Fibroblast of skin of scalp (primary cell): ENCODE measurements at places on chromosomes 16 and 17.

DNA sequence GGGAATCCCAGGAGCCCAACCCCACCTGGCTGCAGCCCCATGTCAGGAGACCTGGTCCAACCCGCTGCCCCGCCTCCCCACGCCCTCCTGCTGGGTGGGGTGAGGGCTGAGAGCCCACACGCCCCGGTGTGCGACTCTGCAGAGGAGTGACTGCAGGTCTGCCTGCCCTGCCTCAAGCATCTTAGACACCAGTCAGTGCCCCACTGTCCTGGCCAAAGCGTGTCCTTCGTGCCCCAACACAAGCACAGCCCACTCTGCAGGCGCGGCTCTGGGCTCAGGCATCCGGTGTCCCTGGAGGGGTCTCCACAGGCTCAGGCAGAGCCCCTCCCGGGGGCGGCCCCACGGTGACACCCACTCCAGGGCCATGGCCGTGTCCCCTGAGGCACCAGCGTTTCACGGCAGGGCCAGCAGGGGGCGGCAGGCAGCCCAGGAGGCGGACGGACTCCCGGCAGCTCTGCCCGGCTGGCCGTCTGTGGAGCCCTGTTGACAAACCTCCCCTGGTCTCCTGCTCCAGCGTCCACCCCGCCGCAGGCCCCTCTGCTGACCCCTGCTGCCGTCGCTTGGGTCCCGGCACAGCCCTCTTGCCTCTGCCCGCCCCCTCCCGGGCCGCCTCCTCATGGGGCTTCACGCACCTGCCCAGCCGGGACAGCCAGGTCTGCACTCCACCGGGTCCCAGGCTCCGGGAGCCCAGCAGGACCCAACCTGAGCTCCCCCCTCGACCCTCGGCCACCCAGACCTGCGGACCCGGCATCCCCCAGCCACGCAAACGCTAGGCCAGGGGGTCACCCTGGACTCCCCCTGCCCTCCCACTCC lies 8.6 kb upstream of the UBE2I start:
- DNase-seq: peak; percentile 36

DNA sequence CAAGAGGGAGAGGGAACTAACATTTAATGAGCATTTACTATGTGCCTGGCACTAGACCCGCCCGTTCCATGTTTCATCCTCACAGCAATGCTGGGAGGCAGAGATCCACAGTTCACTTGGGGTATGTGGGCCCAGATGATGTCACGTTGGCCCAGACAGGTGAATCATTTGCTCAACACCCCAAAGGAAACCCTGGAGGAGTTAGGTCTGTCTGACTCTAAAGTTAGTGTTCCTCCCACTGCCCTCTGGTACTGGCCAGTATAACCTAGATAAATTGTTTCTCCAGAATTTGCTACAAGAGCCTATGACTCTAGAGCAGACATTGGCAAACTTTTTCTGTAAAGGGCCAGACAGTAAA lies 164.6 kb downstream of the VPS53 start:
- DNase-seq: no peak

- DNase-seq: no peak
These were observed 10.9 kb upstream of the STAT3 start for GRCh38 chr17:42399121-42399520.

GRCh38 chr17:66353937-66354401 lies 51.6 kb downstream of the PRKCA start:
- DNase-seq: peak; percentile 78

DNA sequence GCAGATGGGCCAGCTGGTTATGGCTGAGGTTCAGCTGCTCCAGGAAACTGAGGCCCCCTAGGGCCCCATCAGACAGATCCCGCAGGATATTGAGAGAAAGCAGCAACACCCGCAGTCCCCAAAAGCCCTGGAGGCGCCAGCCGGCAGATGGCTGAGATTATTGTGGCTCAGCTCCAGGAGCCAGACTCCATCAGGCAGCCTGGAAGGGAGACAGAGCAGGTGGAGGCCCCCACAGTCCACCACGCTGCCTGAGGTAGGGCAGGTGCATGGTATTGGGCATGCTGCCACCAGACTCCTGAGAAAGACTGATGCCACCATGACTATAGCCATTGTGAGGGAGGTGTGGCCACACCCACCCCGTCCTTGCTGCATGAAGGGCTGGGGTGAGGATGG lies 9.5 kb upstream of the TMEM101 start:
- no peak for DNase-seq

DNA sequence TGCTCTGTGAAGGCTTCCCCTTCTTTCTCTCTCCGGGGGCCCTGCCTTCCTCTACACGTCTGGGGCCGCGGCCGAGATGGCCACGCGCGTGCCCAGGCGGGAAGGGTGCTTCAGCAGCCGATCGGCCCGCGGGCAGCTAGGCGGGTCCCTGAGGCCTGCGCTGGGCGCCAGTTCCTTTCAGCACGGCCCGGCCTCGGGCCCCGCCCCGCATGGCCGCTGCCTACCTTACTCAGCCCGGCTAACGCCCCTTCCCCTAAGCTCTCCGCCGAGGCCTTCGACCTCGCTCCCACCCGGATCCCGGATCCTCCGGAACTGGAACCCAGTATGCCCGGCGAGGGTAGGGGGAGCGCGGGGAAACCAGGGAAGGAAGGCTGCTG lies 335 bp downstream of the TMEM11 start:
- no peak for DNase-seq

GRCh38 chr16:57647136-57647875 lies 18.9 kb downstream of the ADGRG1 start:
- DNase-seq: no peak

GRCh38 chr17:4998027-4998731 lies 429 bp downstream of the KIF1C start:
- no peak for DNase-seq

GRCh38 chr16:53714205-53715022 lies 10.5 kb downstream of the FTO start:
- DNase-seq: peak; percentile 45

- no peak for DNase-seq
These were observed 43.9 kb downstream of the AATF start for GRCh38 chr17:36992701-36993100.

- DNase-seq: no peak
These were observed 321.4 kb upstream of the TNRC6C start for GRCh38 chr17:77636835-77637817.

DNA sequence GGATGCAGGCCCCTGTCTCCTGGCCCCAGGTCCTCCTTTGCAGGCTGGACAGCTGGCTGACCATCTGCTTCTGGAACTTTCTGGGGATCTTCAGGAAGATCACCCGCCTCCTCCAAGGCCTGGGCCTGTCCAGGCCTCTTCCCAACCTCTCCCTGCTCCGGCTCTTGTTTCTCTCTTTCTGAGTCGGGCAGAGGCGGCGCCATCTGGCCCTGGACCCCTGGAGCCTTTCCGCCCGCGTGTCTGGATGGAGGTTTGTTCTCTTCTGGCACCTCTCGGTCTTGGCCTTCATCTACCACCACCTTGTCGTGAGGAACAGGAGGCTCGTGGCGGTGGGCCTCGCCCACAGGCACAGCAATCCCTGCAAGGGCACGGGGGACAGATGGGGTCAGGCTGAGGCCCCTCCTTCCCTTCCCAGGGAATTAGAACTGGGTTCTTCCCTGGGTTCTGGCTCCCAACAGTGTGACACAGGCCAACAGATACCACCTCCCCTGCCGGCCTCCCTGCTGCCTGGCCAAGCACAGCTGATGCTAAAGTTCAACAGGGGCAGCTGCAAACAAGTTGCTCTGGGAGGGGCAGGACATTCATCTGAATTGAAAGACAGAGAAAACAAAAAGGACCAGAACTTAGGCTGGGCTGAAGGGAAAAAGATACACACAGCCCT lies 13.3 kb downstream of the NDUFAF8 start:
- no peak for DNase-seq

DNA sequence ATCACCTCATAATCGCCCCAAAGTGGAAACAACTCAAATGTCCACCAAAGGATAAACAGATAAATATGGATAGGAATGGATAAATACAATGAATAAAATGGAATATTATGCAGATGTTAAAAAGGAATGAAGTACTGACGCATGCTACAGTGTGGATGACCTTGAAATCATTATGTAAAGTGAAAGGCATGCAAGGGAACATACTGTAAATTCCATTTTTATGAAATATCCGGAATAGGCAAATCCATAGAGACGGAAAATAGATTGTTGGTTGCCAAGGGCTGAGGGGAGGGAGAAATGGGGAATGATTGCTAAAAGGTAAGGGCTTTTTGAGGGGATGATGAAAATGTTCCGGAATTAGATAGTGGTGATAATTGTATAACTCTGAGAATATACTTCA lies 36.0 kb downstream of the STAT5B start:
- peak; percentile 22 for DNase-seq

DNA sequence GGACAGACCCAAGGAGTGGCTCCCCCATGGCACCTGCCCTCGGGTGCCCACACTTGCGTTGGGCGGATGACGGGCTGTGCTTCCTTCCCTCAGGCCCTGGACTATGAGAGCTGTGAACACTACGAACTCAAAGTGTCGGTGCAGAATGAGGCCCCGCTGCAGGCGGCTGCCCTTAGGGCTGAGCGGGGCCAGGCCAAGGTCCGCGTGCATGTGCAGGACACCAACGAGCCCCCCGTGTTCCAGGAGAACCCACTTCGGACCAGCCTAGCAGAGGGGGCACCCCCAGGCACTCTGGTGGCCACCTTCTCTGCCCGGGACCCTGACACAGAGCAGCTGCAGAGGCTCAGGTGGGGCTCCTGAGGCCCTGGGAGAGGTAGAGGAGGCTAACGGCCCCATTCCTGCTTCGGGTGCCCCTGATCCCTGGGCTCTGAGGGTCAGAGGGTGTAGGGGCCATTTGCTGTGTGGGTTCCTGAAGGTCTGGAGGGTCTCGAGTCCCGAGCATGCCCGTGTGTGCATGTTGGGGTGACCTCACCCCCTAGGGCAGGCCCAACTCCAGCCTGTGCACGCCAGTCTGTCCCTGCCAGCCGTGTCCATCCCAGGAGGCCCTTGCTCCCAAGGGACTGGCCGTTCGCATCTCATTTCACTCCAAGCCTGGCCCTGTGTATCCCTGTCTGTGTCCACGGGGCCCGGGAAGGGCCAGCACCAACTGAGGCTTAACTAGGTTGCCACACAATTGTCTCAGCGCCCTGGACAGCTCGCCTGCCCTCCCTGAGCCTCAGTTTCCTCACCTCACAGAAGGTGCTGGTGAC lies 10.0 kb downstream of the SLC22A31 start:
- no peak for DNase-seq

DNA sequence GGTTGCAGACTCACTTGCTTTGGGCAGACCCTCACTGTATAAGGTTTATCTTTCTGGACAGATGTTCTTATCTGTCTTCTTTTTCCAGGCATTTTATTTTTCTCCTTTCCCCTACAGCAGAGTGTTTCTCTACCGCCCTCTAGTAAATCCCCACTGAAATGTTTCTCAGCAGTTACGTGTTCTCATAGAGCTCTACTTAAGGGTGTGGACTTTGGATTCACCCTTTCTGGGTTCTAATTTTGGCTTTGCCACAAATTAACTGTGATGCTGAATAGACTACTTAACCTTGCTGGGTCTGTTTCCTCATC lies 2.0 kb downstream of the ADAT1 start:
- DNase-seq: peak; percentile 26

- no peak for DNase-seq
These were observed 59.2 kb downstream of the TEX14 start for GRCh38 chr17:58632324-58633314.

DNA sequence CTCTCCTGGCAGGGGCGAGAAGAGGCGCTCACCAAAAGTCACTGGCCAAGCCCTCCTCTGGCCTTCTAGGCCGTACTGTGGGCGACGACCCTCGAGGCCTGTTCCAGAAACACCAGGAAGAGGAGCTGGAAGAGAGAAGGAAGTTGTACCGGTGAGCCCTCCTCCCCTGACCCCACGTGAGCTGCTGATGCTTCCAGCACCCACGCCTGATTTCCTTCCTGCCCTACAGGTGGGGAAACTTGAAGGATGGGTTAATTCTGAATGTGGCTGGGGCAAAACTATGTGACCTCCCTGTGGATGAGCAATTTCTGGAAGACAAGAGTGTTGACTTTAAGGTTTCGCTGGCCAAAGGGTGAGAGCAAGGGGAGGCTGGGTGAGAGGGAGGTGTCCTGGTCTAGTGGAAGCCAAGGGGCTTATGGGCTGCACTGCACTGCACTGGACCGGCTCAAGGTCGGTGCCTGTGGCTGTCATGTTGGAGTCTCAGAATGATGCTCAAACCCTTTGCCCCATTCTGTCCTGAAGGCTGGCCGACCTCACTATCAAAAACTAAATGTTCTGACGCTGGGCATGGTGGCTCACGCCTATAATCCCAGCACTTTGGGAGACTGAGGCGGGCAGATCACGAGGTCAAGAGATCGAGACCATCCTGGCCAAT lies 6.2 kb downstream of the C17orf100 start:
- DNase-seq: no peak

- DNase-seq: peak; percentile 87
These were observed at the start of gene CD68 for GRCh38 chr17:7579001-7579833. CD68 (plus strand) TSS chr17:7579638; CDS start chr17:7579678, 40 bp downstream.

DNA sequence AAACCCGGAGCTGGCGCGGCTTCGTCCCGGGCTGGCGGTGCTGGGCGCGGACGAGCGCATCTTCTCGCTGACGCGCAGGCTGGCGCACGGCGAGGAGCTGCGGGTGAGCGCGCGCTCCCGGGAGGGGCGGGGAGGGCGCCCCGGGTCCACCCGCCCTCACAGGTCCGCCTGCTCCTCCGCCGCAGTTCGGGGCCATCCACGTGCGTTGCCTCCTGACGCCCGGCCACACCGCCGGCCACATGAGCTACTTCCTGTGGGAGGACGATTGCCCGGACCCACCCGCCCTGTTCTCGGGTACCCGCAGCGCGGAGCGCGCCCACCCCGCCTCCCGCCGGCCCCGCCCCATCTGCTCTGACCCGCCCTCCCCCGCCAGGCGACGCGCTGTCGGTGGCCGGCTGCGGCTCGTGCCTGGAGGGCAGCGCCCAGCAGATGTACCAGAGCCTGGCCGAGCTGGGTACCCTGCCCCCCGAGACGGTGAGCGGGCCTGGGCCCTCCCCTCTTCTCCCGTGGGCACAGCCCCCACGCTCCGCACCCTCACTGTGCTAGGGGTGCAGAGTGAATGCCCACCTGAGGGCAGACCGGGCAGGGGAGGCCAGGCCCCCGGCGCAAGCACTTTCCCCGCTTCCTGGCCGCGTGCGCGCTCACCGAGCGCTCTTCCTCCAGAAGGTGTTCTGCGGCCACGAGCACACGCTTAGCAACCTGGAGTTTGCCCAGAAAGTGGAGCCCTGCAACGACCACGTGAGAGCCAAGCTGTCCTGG lies 1.4 kb downstream of the HAGHL start:
- peak; percentile 70 for DNase-seq

- no peak for DNase-seq
These were observed 24.3 kb downstream of the G6PC3 start for GRCh38 chr17:44094701-44095387.

DNA sequence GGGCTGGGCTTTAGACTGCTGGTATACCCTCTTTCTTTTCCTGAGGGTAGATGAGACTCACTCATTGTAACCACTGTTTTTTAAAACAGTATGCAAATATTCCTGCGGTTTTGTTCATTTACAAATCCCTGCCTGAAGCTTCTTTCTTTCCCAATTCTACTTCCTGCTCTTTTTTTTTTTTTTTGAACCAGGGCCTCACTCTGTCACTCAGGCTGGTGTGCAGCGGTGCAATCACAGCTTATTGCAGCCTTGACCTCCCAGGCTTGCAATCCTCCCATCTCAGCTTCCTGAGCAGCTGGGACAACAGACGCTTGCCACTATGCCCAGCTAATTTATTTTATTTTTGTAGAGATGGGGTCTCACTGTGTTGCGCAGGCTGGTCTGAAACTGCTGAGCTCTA lies 8.0 kb upstream of the SULT1A1 start:
- DNase-seq: no peak

GRCh38 chr17:1047177-1047878 lies 50.4 kb downstream of the TIMM22 start:
- peak; percentile 26 for DNase-seq
